ENCODE measurements at places on chromosomes 1 and 21. TPM values are rescaled to one million over a fixed set of nuclear protein-coding genes. Genes with fewer than 3 reads are reported as not detected.

The ORC1 gene
- 0.35 TPM for total RNA-seq

The GBP6 gene
- not detected for total RNA-seq

The DHRS3 gene
- total RNA-seq, result 495 TPM

The NUF2 gene
- 0.29 TPM for total RNA-seq

The ADAM30 gene
- not detected for total RNA-seq

The PLA2G4A gene
- total RNA-seq, result 14.1 TPM

The C4BPB gene
- 2.6 TPM for total RNA-seq

The IGSF9 gene
- 0.13 TPM for total RNA-seq

The LCA5L gene
- 0.55 TPM for total RNA-seq

The ENAH gene
- 51.9 TPM for total RNA-seq

The ANGPTL1 gene
- 23.4 TPM for total RNA-seq

The HSD3B1 gene
- not detected for total RNA-seq

The S100A1 gene
- 12.6 TPM for total RNA-seq

The CD5L gene
- total RNA-seq, result not detected

The CLCNKB gene
- total RNA-seq, result 0.35 TPM

The NR1I3 gene
- not detected for total RNA-seq

The LCE3E gene
- total RNA-seq, result not detected

The FBXO42 gene
- total RNA-seq, result 16.1 TPM

The PRKAB2 gene
- 6.4 TPM for total RNA-seq

The CDCA8 gene
- total RNA-seq, result 0.35 TPM

The OR2L8 gene
- not detected for total RNA-seq

The TMEM222 gene
- total RNA-seq, result 39.2 TPM

The CLIC6 gene
- 9.9 TPM for total RNA-seq

The CYP4A22 gene
- 0.42 TPM for total RNA-seq

The CDA gene
- total RNA-seq, result 6.4 TPM

The KCNK2 gene
- 0.26 TPM for total RNA-seq

The SV2A gene
- total RNA-seq, result 2.0 TPM

The PLEKHA6 gene
- 3.5 TPM for total RNA-seq

The S1PR1 gene
- total RNA-seq, result 118 TPM

The RAB3GAP2 gene
- total RNA-seq, result 48.8 TPM

The EPS8L3 gene
- 0.58 TPM for total RNA-seq

The AGO3 gene
- 45.7 TPM for total RNA-seq

The ZBTB21 gene
- total RNA-seq, result 19.8 TPM

The OLIG2 gene
- total RNA-seq, result not detected

The SH2D2A gene
- total RNA-seq, result 4.7 TPM

The TRNAU1AP gene
- total RNA-seq, result 25.1 TPM

The RIMKLA gene
- total RNA-seq, result 0.39 TPM

The CFHR5 gene
- total RNA-seq, result not detected

The CLCA4 gene
- total RNA-seq, result not detected

The POGZ gene
- 52.2 TPM for total RNA-seq

The CCDC181 gene
- total RNA-seq, result 0.58 TPM

The RNU1-4 gene
- 6,165 TPM for total RNA-seq

The RHD gene
- not detected for total RNA-seq

The EDARADD gene
- 0.35 TPM for total RNA-seq

The CCDC185 gene
- not detected for total RNA-seq

The COL11A1 gene
- 0.22 TPM for total RNA-seq

The LEMD1 gene
- total RNA-seq, result not detected

The OTUD7B gene
- total RNA-seq, result 36.6 TPM

The FCGR3B gene
- total RNA-seq, result 10.9 TPM

The CD1E gene
- total RNA-seq, result not detected

The HENMT1 gene
- total RNA-seq, result 3.3 TPM
